ENCODE measurements at places on chromosomes 5 and 9.

DNA sequence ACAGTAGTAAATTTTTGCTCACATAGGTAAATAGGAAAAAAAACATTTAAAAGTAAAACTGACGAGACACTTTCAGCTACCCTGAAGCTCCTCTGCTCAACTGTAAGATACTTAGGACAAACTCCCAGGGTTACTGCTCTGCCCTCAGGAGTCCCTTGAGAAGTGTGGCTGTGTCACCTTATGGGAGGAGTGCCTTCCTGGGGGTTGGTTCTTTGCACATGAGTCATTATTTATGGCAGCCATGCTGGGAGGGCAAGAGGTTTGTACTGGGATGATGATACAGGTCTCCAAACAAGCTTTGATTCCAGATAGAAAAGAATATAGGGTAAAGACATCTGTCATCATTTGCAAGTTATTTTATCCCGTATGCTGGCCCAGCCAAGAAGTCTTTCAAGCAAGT lies 45.9 kb downstream of the TTC1 start:
- no peak for DNase-seq

DNA sequence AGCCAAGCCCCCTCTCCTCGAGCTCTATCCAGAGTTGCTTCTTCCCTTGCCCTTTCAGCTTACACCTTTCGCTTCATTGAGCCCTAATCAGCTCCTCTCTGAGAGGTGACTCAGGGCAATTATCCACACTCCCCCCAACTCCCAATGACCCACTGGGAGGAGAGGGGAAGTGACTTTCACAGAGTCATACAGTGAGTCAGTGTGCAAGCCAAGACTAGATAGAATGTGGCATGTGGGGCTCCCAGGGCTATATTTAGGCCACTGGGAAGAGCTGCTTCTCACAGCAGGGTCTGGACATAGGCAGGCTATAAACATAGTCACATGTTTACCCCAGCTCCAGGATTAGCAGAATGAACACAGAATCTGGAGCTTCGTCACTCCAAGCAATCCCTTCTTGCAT lies 57.4 kb downstream of the NRG2 start:
- no peak for DNase-seq

GRCh38 chr5:135124128-135124527 lies 90.1 kb upstream of the PITX1 start:
- no peak for DNase-seq

DNA sequence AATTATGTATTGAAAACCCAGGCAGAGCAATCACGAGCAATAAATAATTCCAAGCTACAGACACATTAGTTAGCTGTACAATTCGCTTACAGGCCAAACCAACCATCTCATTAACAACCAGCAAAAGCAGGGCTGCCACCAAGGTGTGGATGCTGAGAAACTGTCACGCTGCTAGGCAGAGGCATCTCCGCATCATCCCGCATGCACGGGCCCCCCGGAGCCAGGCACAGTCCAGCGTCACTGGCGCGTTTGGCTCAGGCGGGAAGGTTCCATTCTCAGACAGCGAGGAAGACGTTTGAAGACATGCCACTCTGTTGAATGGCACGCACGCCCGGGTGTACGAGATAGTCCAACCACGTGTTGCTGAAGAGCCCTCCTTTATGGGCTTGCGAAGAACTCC lies 184.0 kb downstream of the OLFM1 start:
- DNase-seq = no peak

DNA sequence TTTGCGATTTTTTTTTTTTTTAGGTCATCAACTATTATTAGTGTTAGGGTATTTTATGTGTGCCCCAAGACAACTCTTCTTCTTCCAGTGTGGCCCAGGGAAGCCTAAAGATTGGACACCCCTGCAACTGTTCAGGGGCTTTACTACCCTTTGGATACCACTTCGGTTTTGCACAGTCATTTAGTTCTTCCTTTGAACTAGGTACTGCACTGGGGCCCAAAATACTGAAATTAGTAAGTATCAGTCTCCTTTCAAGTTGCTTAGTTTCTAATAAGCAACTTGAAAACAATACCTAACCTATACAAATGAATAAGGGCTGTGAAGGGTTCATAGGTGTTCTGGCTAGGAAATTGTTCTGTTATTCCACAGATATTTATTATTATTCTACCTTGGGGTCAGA lies 45.3 kb downstream of the CWC27 start:
- no peak for DNase-seq

Data from T-helper 17 cell (primary cell).